ENCODE measurements at places on chromosomes 2 and 18.

- no peak for DNase-seq
Observed at GRCh38 chr2:55301277-55301676, 32.2 kb upstream of the MTIF2 start.

- DNase-seq, result no peak
Observed at GRCh38 chr2:98280376-98281102, 65.7 kb upstream of the CNGA3 start.

DNA sequence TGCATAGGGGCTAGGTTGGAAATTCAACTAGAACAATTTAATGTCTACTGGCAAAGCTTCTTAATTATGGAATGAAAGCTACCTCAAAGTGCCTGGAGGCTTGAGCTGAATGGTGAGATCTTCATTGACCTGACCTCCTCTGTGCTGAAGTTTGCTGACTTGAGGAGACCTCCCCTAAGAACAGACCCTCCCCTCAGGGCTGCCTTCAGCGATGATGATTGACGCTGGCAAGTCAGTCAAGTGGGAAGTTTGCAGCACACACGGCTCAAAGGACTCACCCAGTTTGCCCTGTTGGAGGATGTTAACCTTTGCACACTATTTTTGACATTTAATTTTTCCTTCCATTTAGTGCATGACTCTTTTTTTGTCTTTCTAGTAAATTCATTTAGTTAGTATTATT is 17.2 kb upstream of the POLE4 start:
- no peak for DNase-seq

DNA sequence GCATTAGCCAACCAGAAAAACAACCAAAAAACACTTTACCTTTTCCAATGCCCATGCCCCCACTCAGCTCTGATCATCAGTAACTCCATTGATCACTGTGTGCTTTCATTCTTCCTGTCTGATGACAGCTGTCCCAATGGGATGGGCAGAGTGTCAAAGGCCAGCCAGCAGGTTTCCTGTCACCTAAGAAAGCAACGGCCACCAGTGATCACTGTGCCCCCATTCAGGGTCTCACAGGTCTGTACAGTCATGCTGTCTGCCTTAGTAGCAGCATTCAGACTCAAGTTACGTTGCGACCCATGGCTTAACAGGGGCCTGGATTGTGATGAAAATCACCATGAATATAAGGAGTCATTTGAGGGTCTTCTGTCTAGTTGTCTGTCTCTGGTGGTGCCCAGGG is 184.5 kb downstream of the MGAT5 start:
- no peak for DNase-seq

- DNase-seq, result peak; percentile 70
Observed at GRCh38 chr2:73284296-73285158, at the start of gene FBXO41. TSS of gene FBXO41 (minus strand) at chr2:73284478. CDS start at chr2:73269630, 14,848 bp downstream.

DNA sequence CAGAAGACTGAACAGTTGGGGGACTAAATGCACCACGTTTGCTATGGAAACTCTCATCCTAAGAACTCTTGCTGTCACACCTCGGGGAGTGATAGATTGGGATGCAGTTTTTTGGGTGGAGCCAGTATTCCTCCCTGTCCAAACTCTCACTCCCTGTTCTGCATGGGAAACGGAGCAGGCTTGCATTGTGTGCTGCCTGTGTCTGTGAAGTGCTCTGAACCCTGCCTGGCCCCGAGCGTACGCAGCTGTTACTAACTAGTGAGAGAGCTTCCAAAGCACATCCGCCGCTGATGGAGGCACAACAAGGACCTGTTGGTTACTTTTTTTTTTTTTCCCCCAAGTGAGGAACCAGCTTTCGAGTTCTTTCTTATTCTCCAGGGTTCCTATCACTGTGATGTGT is 195.5 kb downstream of the ANAPC1 start:
- no peak for DNase-seq

All from D721Med (cell line).